Fibroblast of lung (primary cell): ENCODE measurements at places on chromosomes 7 and 10. TPM values are rescaled to one million over a fixed set of nuclear protein-coding genes. Genes with fewer than 3 reads are reported as not detected.

GRCh38 chr7:48832303-48832845 is 92.0 kb upstream of the CDC14C start:
- H3K36me3 ChIP-seq: no peaks in the 10 kb centered on the region
- no peak overlapping the region for H3K4me3 ChIP-seq
- H3K27ac ChIP-seq: no peak overlapping the region
- no peaks in the 10 kb centered on the region for H3K4me1 ChIP-seq

DNA sequence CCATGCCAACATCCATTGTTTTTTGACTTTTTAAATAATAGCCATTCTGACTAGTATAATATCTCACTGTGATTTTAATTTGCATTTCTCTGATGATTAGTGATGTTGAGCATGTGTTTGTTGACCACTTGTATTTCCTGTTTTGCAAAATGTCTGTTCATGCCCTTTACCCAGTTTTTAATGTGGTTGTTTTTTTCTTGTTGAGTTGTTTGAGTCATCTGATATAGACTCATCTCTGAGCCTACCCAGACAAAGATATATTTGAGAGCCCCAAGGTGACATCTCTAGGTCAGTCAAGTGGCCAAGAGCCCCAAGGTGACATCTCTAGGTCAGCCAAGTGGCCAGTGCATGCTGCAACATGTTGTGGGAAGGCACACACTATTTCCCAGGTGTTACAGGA is 224.7 kb downstream of the HECW1 start:
- no peak overlapping the region for H3K4me3 ChIP-seq
- no peak for DNase-seq
- H3K4me1 ChIP-seq: no peaks in the 10 kb centered on the region
- no peak overlapping the region for H3K27ac ChIP-seq
- no peaks in the 10 kb centered on the region for H3K36me3 ChIP-seq
- H3K27me3 ChIP-seq: no peaks in the 10 kb centered on the region

- no peak overlapping the region for H3K27ac ChIP-seq
- no peaks in the 10 kb centered on the region for H3K4me1 ChIP-seq
- no peak overlapping the region for H3K4me3 ChIP-seq
- DNase-seq: peak; percentile 6
- H3K36me3 ChIP-seq: no peaks in the 10 kb centered on the region
Observed at GRCh38 chr7:85289279-85289678, 102.4 kb upstream of the SEMA3D start.

- H3K4me3 ChIP-seq: no peak overlapping the region
- H3K27me3 ChIP-seq: no peaks in the 10 kb centered on the region
- H3K36me3 ChIP-seq: no peaks in the 10 kb centered on the region
- H3K27ac ChIP-seq: no peak overlapping the region
Observed at GRCh38 chr10:132144086-132144485, 42.7 kb upstream of the DPYSL4 start.

DNA sequence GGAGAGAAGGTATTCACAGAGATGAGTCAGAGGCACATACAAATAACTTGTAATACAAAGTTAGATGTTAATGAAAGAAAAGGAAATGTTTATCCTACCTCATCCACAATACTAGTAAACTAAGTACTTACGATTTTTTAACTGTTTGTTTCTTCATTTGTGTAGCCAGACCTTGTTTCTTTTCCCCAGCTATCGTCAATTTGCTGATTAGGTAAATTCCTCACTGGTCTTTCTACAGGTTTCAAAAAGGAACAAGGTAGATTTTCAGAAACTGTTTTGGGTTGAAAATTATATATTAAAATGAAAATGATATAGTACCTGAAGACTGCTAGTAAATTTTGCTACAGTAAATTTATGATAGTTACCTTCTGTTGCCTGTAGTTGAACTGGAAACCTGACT is 56.6 kb downstream of the PON1 start:
- H3K27me3 ChIP-seq: no peaks in the 10 kb centered on the region
- no peak overlapping the region for H3K27ac ChIP-seq
- no peak overlapping the region for H3K4me3 ChIP-seq
- no peaks in the 10 kb centered on the region for H3K36me3 ChIP-seq
- no peaks in the 10 kb centered on the region for H3K4me1 ChIP-seq

DNA sequence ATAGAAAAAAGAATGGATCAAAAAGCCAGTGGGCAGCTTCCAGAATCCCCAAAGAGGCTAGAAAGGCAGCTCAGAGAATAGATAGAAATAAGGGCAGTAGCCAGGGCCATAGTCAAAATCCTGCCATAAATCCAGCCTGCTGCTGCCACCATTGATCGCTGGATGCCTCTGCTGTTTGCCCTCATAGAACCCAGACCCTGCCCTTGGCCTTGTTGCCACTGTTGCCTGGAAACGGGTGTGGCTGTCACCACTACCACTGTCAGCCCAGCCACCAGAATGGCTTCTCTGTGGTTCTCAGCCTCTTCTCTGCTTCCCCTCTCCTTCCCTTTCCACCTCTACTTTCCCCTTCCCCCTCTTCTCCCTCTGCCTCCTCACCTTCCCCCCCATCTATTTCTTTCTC is 57.8 kb downstream of the HHEX start:
- no peaks in the 10 kb centered on the region for H3K27me3 ChIP-seq
- no peak overlapping the region for H3K4me3 ChIP-seq
- H3K4me1 ChIP-seq: no peaks in the 10 kb centered on the region
- H3K36me3 ChIP-seq: no peaks in the 10 kb centered on the region
- no peak for DNase-seq
- H3K27ac ChIP-seq: no peak overlapping the region

Gene GRID1
- total RNA-seq: 0.33 and 0.51 TPM in 2 replicates

Gene PKD2L1
- not detected in 2 replicates for total RNA-seq

Gene RNF32
- 2.6 and 2.8 TPM in 2 replicates for total RNA-seq

Gene UTF1
- not detected in 2 replicates for total RNA-seq
